LNCaP clone FGC (cell line): ENCODE measurements at places on chromosomes 1 and 21.
A peak's percentile ranks its signal among the peaks of the same experiment; 100 is the strongest.

- no peak for DNase-seq
These were observed 1.8 kb downstream of the CD101 start for GRCh38 chr1:117003223-117003875.

- no peak for DNase-seq
These were observed 5.7 kb upstream of the ZDHHC18 start for GRCh38 chr1:26820784-26821269.

DNA sequence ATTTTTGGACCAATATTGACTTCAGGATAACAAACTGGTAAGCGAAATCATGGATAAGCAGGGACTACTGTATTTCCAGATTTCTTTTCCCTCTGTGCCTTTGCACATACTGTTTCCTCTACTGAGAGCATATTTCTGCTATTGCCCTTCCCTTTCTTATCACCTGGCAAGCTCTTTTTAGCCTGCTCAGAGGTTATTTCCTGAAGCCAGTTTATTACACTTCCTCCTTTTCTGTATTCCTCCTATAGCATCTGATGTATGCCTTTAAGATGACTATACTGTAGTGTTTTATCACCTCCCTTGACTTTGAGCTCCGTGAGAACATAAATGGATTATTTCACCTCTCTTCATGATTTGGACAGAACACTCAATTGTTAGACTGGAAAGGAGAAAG is 49.0 kb downstream of the MAGI3 start:
- no peak for DNase-seq

DNA sequence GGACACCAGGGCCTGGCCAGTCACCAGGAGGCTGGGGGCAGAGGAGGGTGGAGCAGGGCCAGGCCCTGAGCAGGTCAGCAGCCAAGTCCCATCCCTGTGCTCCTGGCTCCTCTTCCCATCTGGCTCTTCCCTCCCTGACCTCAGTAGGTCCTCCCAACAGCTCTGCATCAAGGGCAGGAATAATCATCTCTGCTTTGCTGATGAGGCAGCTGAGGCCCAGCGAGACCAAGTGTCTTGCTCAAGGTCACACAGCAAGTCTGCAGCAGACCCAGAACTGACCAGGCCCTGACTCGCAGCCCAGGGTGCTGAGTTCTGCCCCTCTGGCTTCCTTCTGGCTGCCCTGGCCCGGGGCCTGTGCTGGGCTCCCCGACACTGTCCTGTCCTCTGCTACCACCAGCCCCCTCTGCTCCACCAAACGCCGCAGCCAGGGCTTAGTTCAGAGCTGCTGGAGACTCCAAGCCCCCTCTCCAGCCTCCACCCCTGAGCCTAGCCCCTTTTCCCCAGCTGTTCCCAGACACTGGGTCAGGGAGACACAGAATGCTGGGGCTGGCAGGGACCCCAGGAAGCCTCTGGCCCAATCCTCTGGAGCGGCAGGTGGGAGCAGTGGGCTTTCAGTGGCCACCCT is 224.9 kb downstream of the PTPRU start:
- DNase-seq, result no peak

GRCh38 chr1:180301135-180301742 is 71.2 kb downstream of the LHX4 start:
- no peak for DNase-seq

GRCh38 chr1:91846007-91846638 is 39.8 kb downstream of the TGFBR3 start:
- peak; percentile 22 for DNase-seq

- DNase-seq, result no peak
These were observed 4.6 kb downstream of the ID3 start for GRCh38 chr1:23554481-23555269.

GRCh38 chr1:50976111-50976889 is 6.3 kb downstream of the CDKN2C start:
- no peak for DNase-seq

DNA sequence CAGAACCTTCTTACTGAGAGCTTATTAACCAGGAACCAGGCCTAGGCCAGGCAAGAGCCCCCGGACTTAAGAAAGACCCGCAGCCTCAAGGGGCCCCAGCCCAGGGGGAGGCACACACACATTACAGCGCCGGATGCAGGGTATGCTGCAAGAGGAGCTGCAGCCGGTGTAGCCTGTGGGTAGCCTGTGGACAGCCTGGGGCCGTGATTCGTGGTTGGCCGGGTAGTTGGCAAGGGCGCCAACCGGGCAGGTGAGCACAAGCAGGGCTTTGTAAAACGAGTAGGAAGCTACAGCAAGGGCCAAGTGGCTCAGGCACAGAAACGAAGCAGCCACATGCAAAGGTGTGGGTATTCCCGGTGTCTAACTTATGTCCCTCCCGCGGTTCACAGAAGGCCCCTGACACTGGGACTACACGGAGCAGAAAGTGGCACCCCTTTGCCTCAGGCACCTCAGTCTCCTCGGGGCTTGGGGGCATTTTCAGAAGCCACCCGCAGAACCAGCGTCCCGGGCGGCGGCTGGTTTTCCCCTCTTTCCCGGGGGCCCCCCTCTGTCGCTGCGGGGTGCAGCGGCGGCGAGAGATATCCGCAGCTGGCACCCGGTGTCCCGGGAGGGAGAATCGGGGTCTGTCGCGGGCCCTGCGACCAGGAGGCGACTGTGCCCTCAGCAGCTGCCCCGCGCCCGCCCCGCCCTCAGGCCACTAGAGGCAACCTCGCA is 40.8 kb downstream of the KIAA1614 start:
- DNase-seq, result peak; percentile 1

DNA sequence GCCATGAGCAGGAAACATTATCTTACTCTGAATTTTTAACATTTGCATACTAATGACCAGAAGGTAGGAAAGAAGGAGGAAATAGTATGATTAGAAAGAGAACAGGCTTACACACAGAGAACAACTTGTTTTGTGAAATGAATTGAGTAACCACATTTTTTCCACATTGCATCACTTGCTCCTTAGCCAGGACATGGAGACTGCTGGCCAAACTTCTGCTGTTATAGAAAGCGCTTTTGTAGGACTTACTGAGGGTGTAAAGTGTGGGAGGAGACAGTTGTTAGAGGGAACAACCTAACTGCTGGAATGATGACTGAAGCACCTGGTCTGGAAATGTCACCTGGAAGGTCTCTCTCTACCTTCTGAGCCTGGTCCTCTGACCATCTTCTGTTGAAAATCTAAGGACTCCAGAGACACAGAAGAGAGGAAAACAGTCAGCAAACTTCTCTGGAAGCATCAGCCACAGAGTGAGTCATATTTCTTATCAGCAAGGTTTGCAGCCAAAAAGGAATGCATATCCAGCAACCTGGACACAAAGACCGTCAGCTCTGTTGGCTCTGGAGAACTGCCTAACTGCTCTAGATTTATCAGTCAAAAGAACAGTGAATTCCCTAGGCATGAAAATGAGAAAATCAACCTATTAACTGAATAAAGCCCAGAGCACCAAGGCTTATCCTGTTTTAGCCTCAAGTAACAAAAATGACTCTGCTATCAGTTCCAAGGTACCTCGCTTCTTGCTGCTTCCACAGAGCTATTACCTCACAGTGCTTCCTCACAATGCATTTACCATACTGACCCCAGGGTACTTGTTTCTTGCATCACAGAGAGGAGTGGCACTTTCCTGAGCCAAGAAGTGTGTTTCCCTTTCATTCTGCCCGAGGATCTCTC is 88.0 kb upstream of the SLFNL1 start:
- peak; percentile 55 for DNase-seq

DNA sequence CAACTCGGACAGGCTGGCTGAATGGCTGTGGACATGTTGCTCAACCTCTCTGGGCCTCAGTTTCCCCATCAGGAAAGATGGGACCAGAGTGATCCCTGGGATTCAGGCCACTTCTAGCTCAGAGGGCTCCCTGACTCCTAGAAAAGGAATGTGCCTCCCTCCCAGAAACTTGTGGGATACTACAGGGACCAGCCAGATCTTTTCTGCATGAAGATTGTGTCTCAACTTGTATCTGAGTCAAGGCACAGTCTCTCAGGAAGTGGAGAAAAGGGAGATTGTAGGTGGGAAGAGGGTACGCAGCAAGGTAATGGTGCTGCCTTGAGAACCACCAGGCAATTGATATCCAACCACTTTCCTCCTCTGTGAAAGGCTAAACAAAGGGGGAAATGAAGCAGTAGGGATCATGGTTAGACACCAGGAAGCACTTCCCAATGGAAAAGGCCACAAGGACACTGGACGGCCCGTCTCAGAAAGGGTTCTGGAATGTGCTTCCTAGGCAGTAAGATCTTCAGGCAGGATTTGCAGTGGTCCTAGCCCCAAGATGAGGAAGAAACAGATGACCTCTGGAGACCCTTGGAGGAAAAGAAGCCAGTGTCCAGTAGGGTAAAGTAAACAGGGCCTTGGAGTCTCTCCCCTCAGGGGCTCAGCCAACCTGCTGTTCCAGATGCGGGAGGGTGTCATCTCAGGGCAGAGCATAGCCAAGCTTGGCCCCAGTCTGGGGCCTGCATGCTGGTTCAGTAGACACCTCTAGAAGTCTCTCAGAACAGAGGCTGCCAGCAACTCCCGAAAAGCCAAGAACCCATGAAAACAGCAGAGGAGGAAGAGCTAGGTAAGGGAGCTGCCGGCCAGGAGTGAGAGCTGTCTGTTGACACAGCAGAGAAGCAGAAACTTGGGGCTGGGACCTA is 16.8 kb downstream of the IFFO2 start:
- DNase-seq, result no peak

- no peak for DNase-seq
These were observed 26.9 kb downstream of the PLEKHO1 start for GRCh38 chr1:150176593-150176992.

- no peak for DNase-seq
These were observed 656 bp downstream of the KNCN start for GRCh38 chr1:46550751-46551231.

DNA sequence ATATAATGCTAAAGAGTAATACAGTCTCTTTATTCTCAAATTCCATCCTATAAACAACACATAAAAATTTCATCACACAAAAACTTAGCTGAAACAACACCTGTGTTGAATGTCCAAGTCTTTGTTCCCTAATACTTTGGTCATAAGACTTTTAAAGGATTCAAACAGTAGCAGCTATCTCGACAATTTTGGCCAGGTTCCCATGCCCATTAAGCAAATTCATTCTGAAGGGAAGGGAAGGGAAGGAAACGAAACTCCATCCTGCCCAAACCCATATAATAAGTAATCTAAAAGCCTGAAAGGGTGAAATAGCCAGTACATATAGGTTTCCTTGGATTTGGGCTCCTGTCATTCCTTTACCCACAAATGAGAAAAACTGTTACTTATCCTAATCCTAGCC is 7.5 kb downstream of the IVNS1ABP start:
- peak; percentile 18 for DNase-seq

- DNase-seq, result no peak
These were observed 2.3 kb downstream of the TTLL7 start for GRCh38 chr1:83996621-83997020.

- DNase-seq, result peak; percentile 83
These were observed 12.8 kb downstream of the ADAMTSL4 start for GRCh38 chr1:150561974-150562445.

- no peak for DNase-seq
These were observed 14.9 kb downstream of the CDA start for GRCh38 chr1:20603504-20604464.

- no peak for DNase-seq
These were observed 126.8 kb upstream of the EDN2 start for GRCh38 chr1:41611068-41611931.

GRCh38 chr1:26353210-26353859 is 595 bp downstream of the CRYBG2 start:
- DNase-seq, result no peak

DNA sequence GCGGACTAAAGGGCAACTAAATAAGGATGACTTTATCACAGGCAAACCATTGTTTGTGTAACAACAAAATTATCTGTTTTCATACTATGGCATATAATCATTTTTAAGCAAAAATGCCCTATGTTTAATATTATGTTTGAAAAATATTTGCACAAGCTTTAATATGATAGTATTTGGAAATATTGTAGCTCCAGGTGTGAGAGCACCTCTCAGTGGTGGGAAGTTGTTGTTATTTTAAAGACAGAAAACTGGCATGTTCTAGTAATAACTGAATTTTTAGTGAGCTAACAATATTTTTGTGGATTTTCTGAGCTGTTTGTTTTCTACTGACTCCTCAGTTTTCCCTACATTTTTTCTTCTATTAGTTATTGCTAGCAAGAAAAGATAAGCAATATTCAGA is 578.8 kb downstream of the KCNT2 start:
- DNase-seq, result no peak

- no peak for DNase-seq
These were observed 32.5 kb upstream of the RGS4 start for GRCh38 chr1:163036671-163037070.

GRCh38 chr1:211813590-211813989 is 17.0 kb downstream of the LPGAT1 start:
- DNase-seq, result peak; percentile 71

- no peak for DNase-seq
These were observed 1.2 kb downstream of the MCOLN2 start for GRCh38 chr1:84995484-84996334.

- DNase-seq, result no peak
These were observed 12.9 kb downstream of the ZNF648 start for GRCh38 chr1:182048562-182048961.

GRCh38 chr1:208866386-208866955 is 622.3 kb upstream of the PLXNA2 start:
- no peak for DNase-seq

GRCh38 chr1:230175839-230176238 is 108.8 kb downstream of the GALNT2 start:
- no peak for DNase-seq

DNA sequence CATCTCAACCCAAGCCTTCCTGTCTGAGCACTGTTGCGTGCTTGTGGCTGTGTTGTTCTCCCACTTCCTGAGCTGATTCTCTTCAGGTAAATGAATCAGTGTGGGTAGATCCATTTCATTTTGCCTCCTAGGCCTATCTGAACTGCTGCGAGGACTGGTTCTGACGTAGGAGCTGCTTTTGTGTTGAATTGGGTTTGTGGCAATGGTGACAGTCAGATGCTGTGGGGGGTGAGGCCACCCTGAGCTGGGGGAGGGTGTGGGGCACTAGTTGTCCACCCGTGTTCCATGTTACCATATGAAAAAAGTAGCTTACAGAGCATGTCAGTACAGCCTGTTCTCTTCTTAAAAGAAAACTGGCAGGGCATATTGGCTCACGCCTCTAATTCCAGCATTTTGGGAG is 81.5 kb downstream of the MRPS6 start:
- no peak for DNase-seq

GRCh38 chr1:211985556-211986264 is 49.6 kb downstream of the INTS7 start:
- DNase-seq, result no peak

DNA sequence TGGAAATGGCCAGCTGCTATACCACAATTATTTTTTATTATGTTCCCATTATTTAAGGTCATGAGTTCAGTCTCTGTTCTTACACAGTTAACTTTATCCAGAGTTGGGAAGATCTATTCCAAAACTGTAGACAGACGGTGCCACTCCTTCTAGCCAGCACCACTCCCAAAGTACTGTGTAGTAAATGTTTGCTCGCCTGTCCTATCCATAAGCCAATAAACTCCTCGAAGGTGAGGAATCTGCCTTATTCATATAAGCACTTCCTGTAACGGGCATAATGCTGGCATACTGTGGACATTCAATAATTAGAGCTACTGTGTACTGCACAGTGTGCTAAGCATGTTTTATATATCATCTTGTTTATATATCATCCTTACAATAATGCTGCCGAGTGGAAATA is 26.1 kb upstream of the STMN1 start:
- peak; percentile 25 for DNase-seq

- no peak for DNase-seq
These were observed 3.6 kb upstream of the TNFRSF1B start for GRCh38 chr1:12163210-12163609.

GRCh38 chr1:2195785-2196184 is 1.2 kb upstream of the FAAP20 start:
- DNase-seq, result no peak
